Psoas muscle (tissue), 8 donors: ENCODE measurements at places on chromosomes 6 and 20.

DNA sequence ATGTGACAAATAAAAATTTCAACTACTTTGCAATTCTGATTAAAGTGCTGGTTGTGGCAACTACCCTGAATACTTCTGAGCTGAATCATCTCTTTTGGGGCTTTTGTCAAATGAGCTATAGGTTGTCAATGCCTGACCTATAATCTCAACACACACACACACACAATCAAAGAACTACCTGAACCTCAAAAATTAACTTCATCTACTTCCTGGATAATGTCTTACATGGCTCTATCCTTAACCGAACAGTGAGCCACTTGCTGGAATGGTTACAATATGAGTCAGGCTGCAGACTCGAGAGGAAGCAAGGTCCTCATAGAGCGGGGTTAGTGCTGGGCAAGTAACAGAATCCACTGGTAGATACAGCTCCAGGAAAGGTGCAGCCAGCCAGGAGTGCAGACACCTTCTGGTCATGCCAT is 70.6 kb upstream of the DST start:
- no peaks in the 10 kb centered on the region for H3K36me3 ChIP-seq
- DNase-seq = peak; percentile 41
- peak overlapping the region; percentile 58 for H3K27ac ChIP-seq
- H3K4me3 ChIP-seq = no peak overlapping the region
- peaks cover 67% of the 10 kb centered on the region for H3K4me1 ChIP-seq
- H3K27me3 ChIP-seq = no peaks in the 10 kb centered on the region

GRCh38 chr20:45373353-45374100 is 4.6 kb downstream of the TP53TG5 start:
- no peaks in the 10 kb centered on the region for H3K4me1 ChIP-seq
- peak overlapping the region; percentile 57 for H3K27ac ChIP-seq
- H3K36me3 ChIP-seq = peaks cover 7% of the 10 kb centered on the region
- peak overlapping the region; percentile 63 for H3K4me3 ChIP-seq

DNA sequence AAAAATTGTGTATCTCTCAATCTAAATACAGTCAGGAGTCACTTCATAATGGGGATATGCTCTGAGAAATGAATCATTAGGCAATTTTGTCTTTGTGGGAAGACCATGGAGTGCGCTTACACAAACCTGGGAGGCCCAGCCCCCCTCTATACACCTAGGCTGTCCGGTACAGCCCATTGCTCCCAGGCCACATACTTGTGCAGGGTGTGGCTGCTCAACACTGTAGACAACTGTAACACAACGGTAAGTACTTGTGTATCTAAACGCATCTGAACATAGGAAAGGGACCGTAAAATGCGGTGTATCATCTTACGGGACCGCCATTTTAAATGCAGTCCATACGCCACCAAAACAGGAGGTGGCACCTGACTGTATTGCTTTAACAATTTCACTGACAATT is 58.0 kb upstream of the FRMD1 start:
- H3K4me1 ChIP-seq = peaks cover 6% of the 10 kb centered on the region
- no peaks in the 10 kb centered on the region for H3K27me3 ChIP-seq
- DNase-seq = no peak
- H3K27ac ChIP-seq = no peak overlapping the region

GRCh38 chr6:2625581-2625980 is 125.1 kb downstream of the MYLK4 start:
- no peak overlapping the region for H3K27ac ChIP-seq
- no peak overlapping the region for H3K4me3 ChIP-seq
- peaks cover under 1% of the 10 kb centered on the region for H3K4me1 ChIP-seq

GRCh38 chr6:52745764-52746201 is 17.5 kb downstream of the GSTA2 start:
- H3K4me1 ChIP-seq = no peaks in the 10 kb centered on the region
- no peak overlapping the region for H3K27ac ChIP-seq
- H3K27me3 ChIP-seq = no peaks in the 10 kb centered on the region
- no peak overlapping the region for H3K4me3 ChIP-seq
- H3K36me3 ChIP-seq = no peaks in the 10 kb centered on the region
- no peak for DNase-seq

DNA sequence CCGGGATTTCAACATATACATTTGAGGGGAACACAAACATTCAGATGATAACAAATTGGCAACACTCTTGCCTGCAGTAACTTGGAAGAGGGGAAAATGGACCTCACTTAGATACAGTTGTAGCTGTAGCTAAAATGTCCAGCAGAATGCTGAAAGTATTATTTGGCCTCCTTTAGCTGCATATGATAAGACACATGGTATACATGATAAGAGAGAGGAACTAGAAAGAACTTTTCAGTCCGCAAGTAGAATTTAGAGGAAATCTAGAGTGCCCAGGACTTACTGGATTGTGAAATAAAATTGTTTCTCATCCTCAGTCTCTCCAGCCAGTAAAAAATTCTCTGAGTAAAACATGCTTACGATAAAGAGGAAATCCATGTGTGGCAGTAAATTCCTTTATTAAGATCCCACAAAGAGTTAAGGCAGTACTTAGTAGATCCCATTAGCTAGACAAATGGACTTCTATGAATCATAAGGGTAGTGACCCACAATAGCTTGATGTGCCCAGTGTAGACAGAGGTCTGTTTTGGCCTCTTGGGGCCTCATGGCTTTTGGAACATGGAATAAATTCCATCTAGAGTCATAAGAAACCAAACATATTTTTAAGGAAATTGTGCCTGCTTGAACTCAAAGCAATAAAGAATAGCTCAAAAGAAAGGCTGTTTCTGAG is 87.9 kb upstream of the RBM24 start:
- H3K27me3 ChIP-seq = no peaks in the 10 kb centered on the region
- peak overlapping the region; percentile 23 for H3K27ac ChIP-seq
- no peaks in the 10 kb centered on the region for H3K36me3 ChIP-seq

- H3K27me3 ChIP-seq = peaks cover 11% of the 10 kb centered on the region
- no peak for DNase-seq
- H3K27ac ChIP-seq = no peak overlapping the region
- no peaks in the 10 kb centered on the region for H3K36me3 ChIP-seq
- H3K4me3 ChIP-seq = no peak overlapping the region
Measured at GRCh38 chr20:62969179-62969760, 16.8 kb downstream of the SLC17A9 start.

GRCh38 chr6:27994616-27995015 is 37.6 kb downstream of the OR2B6 start:
- DNase-seq = no peak
- no peaks in the 10 kb centered on the region for H3K36me3 ChIP-seq
- H3K27me3 ChIP-seq = no peaks in the 10 kb centered on the region
- H3K27ac ChIP-seq = no peak overlapping the region
- no peaks in the 10 kb centered on the region for H3K4me1 ChIP-seq

GRCh38 chr6:133986942-133987341 is 33.9 kb downstream of the TBPL1 start:
- H3K4me3 ChIP-seq = no peak overlapping the region
- no peak overlapping the region for H3K27ac ChIP-seq
- H3K4me1 ChIP-seq = no peaks in the 10 kb centered on the region

DNA sequence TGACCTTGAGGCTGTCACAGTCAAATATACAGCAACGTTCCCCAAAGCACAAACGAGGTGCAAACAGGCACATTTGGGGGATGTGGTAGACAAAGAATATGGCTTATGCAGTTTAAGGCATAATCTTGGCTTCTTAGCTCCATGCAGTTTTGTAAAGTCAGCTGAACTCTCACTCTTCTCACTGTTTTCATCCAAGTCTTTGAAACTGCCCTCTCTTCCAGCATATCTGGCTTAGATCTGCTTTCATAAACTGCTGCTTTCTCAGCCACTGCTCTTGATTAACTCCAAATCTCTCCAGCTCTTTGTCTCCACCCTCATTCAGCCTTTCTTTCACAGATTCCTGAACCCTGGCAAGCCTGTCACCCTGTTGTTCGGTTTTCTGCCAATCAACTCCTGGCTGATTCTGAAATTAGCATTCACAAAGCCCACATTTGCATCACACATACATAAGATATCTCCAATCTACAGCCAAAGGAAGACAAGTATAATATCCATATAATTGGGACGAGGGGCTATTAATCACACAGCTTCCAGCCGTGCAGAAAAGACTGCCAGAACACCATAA is 301.1 kb upstream of the RNF217 start:
- H3K4me1 ChIP-seq = no peaks in the 10 kb centered on the region
- H3K36me3 ChIP-seq = no peaks in the 10 kb centered on the region
- no peak overlapping the region for H3K27ac ChIP-seq

DNA sequence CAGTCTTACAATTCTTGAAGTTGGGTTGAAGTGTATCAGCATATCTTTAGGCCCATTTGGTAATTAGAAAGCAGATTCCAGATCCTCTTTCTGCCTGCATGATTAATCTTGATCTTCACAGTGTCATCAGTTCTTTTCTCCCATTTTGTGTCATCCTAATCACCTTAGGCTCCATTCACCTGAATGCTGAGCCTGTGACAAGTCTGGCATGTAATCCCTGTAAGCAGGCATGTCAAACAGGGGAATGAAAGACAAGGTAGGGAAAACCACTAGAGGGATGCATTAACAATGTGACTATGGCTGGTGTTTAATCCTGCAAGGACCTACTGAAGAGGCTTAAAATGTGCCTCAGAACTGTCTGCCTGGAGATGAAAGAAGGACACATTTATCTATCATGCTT is 848.8 kb downstream of the TFAP2A start:
- H3K36me3 ChIP-seq = no peaks in the 10 kb centered on the region
- H3K27ac ChIP-seq = no peak overlapping the region
- no peak overlapping the region for H3K4me3 ChIP-seq
- H3K27me3 ChIP-seq = no peaks in the 10 kb centered on the region
- H3K4me1 ChIP-seq = no peaks in the 10 kb centered on the region

DNA sequence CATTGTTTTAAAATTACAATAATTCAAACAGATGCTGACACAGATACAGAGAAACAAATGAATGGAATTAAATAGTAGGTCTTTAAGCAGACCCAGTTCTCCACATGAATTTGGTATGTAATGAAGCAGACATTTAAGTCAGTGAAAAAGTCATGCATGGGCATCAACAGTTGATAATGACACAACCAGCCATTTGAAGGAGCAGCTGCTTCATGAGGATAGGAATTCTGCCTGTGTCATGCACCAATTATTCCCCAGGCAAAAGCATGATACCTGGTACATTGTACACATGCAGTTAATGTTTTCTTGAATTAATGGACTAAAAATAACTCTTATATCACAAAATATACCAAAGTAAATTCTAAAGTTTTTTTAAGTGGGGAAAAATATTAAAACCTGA is 11.2 kb upstream of the HEY2 start:
- no peak for DNase-seq
- H3K4me3 ChIP-seq = no peak overlapping the region
- no peaks in the 10 kb centered on the region for H3K27me3 ChIP-seq
- peaks cover 6% of the 10 kb centered on the region for H3K4me1 ChIP-seq

GRCh38 chr6:36414481-36414880 is 27.0 kb upstream of the ETV7 start:
- H3K36me3 ChIP-seq = no peaks in the 10 kb centered on the region
- DNase-seq = no peak
- no peaks in the 10 kb centered on the region for H3K4me1 ChIP-seq
- H3K27me3 ChIP-seq = no peaks in the 10 kb centered on the region

GRCh38 chr20:925516-925915 is 9.4 kb upstream of the ANGPT4 start:
- no peak for DNase-seq
- no peaks in the 10 kb centered on the region for H3K27me3 ChIP-seq
- no peaks in the 10 kb centered on the region for H3K4me1 ChIP-seq

- peaks cover 41% of the 10 kb centered on the region for H3K27me3 ChIP-seq
- no peak overlapping the region for H3K27ac ChIP-seq
- DNase-seq = no peak
Measured at GRCh38 chr20:62759981-62760431, 36.3 kb upstream of the MRGBP start.

DNA sequence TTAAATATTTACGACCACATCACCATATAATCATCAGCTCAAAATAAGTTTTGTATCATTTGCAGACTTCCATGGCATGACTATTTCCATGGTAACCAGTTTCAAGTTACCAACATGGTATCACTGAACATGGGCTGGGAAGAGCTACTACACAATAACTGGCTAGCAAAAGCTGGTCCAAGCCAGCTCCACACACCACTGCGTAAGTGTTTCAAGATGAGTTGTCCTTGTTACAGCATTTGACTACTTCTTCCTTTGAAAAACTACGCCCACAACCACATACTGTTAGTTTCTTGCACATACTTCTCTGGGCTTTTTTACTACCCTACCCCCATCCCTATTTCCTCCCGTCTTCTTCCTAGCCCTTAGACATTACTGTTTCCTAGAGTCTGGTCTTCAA is 8.5 kb downstream of the CD164 start:
- H3K36me3 ChIP-seq = peaks cover 19% of the 10 kb centered on the region
- H3K4me3 ChIP-seq = peak overlapping the region; percentile 13
- H3K27me3 ChIP-seq = no peaks in the 10 kb centered on the region
- no peak for DNase-seq
- H3K4me1 ChIP-seq = peaks cover 54% of the 10 kb centered on the region
